ENCODE measurements at places on chromosomes 12 and 14. TPM values are rescaled to one million over a fixed set of nuclear protein-coding genes. Genes with fewer than 3 reads are reported as not detected.

DNA sequence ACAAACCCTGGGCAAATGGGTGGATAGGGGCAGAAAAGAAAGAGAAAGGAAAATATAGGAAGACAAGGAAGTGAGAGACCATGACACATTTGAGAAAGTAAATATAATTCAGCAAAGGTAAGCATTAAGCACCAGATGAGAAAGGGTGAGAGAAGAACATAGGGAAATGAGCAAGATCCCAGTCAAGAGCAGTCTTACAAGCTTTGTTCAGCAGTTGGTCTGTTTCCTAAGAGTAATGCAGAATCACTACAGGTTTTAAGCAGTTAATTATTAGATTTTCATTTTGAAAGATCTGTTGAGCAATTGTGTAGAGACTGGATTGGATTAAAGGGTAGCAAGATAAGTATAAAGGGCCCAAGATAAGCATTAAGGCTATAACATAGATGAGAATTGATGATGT, 146.3 kb downstream of the PLCZ1 start:
- DNase-seq: no peak

DNA sequence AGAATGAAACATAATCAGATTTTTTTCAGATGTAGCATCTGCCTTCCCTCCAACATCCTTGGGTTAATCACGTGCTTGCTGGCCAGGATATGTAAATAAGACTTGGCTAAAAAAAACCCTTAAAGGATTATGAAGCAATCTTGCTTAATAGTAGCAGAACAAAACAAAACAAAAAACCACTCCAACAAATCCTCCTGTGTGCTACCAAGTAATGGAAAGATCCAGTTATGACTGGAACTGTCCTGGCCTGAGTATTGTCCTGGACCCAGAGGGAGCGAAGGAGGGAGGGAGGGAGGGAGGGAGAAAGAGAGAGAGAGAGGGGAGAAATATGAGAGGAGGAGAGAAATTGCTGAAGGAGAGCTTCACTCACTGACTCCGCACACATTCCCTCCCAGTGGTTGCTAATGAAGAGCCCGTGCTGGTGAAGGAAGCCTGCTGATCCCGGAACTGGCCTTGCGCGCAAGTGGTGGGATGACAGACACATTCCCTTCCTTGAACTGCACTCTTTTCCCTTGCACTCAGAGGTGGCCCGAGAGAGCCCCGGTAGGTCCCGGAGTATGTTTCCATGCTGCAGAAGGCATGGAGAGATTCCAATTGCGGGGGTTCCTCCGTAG, 57.2 kb downstream of the HMGA2 start:
- peak; percentile 32 for DNase-seq

DNA sequence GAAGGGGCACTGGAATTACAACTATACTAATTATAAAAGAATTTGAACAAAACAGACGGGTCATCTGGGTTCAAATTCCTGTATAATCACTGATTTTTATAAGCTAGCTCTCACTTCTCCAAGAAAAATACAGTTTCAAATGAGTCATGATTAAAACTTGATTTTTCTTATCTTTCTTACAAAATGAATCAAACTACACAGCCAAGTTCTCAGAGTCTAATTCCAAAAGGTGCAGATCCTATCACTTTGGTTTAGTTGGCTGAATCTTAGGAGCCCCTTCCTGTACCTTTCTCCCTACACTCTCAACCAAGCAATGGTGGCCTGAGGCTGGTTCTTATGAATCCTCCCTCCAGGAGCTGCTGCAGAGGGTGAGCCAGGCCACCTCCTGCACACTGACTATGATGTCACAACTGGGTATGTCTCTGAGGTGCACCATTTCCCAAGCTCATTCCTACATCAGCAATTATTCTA, 43.8 kb upstream of the BMP4 start:
- DNase-seq: peak; percentile 11

GRCh38 chr12:108966378-108967151, 54.3 kb downstream of the SVOP start:
- peak; percentile 12 for DNase-seq

GRCh38 chr14:94542811-94543440, 18.3 kb upstream of the SERPINA4 start:
- DNase-seq: no peak

DNA sequence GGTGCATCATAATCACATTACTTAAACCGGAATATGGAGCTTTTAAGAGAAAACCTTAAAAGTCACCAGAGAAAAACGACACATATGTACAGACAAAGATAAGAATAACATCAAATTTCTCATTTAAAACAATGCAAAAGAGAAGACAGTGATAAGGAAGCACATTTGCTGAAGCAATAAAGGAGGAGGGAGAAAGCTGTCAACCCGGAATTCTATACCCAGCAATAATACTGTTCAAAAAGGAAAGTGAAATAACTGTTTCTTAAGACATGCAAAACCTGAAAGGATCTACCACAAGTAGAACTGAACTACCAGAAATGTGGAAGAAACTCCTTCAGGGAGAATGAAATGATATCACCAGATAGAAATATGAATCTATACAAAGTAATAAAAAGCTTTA, 15.4 kb downstream of the SLC6A13 start:
- no peak for DNase-seq

The CISTR gene
- not detected for total RNA-seq

GRCh38 chr14:90632871-90633270, 183.4 kb downstream of the TTC7B start:
- no peak for DNase-seq

DNA sequence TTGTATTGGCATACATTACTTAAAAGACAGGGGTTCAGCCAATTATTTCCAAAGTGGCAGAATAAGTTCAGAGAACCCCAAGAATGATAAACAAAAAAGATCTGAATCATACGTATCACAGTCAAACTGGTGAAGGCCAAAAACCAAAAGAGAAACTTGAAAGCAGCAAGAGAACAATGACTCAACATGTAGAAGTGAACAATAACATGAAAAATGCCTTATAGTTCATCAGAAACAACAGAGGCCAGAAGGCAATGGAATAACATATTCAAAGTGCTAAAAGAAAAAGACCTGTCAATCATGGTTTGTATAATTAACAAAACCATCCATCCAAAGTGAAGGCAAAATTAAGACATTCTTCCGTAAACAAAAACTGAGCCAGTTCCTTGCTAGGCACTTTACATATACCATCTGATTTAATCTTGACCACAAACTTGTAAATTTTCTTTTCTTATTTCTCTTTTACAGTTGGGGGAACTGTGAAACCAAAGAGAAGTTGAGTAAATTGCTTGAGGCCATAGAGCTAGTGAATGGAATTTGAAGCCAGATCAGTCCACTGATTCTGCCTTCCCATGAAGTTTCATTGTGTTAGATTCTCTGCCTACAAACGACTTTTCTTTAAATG, 232.1 kb upstream of the SEL1L start:
- no peak for DNase-seq

The TAS2R9 gene
- not detected for total RNA-seq

DNA sequence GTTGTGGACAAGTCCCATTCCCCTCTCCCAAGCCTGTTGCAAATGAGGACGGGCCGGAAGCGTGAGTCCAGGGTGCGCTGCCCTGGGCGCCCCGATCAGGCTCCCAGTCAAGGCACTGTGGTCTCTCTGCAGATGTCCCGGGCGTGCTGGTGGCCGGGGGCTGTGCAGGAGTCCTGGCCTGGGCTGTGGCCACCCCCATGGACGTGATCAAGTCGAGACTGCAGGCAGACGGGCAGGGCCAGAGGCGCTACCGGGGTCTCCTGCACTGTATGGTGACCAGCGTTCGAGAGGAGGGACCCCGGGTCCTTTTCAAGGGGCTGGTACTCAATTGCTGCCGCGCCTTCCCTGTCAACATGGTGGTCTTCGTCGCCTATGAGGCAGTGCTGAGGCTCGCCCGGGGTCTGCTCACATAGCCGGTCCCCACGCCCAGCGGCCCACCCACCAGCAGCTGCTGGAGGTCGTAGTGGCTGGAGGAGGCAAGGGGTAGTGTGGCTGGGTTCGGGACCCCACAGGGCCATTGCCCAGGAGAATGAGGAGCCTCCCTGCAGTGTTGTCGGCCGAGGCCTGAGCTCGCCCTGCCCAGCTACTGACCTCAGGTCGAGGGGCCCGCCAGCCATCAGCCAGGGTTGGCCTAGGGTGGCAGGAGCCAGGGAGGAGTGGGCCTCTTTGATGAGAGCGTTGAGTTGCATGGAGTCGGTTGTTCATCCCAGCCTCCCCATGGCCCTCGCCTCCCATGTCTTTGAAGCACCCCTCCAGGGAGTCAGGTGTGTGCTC, 6.3 kb downstream of the SLC25A47 start:
- DNase-seq: no peak
